ENCODE measurements at places on chromosomes 3 and 15.
A peak's percentile ranks its signal among the peaks of the same experiment; 100 is the strongest.

- DNase-seq: peak; percentile 68
Measured at GRCh38 chr15:62392376-62392775, 227.3 kb upstream of the C2CD4B start.

GRCh38 chr3:101689286-101689685, 2.8 kb upstream of the RPL24 start:
- DNase-seq: no peak

GRCh38 chr3:76199382-76199781, 414.0 kb upstream of the ZNF717 start:
- no peak for DNase-seq

GRCh38 chr3:60594025-60594424, 657.2 kb downstream of the FHIT start:
- DNase-seq: no peak

DNA sequence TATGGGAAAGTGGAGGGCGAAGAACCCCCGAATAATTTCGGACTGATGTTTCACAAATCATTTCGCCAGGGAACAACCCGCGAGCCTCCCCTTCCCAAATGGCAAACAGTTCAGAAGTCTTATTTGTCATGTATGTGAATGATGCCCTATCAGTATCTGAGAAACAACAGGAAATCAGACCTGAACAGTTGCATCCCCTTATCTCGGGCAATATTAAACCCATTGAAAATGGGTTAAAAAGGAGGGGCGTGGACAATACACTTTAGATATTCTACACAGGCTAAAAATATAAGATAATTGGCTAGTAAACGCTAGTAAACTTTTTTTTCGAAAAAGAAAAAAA, 1003.3 kb upstream of the NR2F2 start:
- DNase-seq: peak; percentile 57

Data from NCI-H526 (cell line).